Right ventricle myocardium inferior (tissue), 1 donor: ENCODE measurements at places on chromosomes 4 and X.

DNA sequence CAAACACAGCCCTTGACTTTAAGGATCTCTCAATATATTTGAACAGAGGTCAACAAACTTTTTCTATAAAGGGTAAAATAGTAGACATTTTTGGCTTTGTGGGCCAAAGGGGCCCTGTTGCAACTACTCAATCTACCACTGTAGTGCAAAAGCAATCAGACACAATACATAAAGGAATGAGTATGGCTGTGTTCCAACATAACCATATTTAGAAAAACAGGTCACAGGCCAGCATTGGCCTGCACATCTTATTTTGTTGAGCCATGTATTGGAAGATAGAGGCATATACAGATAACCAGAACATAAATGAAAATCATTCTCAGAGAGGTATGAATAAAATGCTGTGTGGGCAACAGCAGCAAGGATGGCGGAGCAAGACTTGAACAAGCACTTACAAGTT lies 49.8 kb downstream of the MID1 start:
- no peak for DNase-seq

- DNase-seq = no peak
These were observed 27.7 kb downstream of the MAML3 start for GRCh38 chr4:140126261-140126660.

DNA sequence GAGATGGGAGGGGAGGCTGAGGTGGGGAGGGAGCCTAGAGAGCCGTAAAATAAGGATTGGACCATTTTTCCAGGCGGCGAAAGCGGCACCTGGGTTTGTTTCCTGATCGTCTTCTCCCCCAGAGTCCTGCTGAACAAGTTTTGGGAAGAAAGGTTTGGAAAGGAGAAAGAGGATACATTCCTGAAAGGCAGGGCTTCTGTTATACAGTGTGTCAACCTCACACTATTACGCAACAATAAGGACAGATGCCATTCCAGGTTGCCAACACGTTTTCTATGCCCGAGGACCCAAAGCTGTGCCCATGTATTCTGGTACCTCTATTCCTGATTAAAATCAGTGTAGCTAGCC lies 658 bp downstream of the SCOC start:
- no peak for DNase-seq

GRCh38 chr4:36290641-36291040 lies 9.2 kb downstream of the DTHD1 start:
- DNase-seq = no peak

GRCh38 chrX:316351-317325 lies 2.0 kb downstream of the GTPBP6 start:
- peak; percentile 52 for DNase-seq

DNA sequence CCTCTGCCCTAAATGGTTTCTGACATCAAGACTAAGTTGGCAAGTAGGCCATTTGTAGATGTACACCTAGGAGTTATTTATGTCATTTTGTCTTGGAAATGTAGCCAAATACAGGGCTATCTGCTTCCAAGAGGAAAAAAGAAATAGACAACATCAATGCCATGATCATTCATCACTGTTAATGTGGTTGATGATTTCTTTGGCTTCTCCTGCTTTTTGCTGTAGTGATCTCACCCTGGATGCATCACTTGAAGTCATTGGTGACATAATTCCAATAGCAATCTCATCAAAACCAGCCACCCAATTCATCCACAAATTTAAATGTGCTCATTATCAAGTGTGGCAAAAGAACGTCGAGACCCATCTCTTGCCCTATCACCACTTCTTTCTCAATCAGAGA lies 222.6 kb upstream of the PPARGC1A start:
- no peak for DNase-seq

DNA sequence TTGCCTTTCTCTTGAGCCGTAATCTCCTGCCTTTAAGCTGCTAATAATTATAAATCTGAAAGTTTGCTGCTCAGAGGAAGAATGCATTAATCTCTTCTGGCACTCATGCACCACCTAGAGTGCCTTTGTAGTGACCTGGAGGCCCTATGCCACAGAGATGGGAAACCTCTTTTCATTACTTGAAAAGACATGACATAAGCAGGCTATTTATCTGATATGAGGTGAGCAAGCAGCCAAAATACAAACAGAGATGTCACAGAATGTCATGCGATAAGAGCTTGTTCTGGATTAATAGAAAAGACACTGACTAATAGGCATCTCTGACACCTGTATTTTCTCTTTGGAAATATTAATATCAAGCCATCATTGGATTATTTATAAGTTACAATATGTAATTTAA lies 42.3 kb downstream of the GABRB1 start:
- DNase-seq = no peak

GRCh38 chrX:13571136-13571535 lies 1.7 kb downstream of the EGFL6 start:
- DNase-seq = no peak

DNA sequence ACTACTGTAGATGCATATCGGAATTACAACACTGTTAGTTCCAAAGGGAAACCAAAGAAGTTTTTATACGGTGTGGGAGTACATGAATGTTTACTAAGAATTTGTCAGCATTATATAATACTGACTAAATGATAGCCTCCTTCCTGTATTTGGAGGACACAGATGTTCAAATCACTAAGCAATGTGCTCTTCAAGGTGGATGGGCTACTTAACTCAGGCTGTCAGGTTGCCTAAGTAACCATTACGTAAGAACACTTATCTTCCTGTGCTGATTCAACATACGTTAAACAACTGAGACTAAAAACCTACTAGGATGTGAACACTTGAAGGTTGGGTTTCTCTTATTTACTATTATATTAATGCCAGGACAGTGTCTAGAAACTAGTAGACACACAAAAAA lies 81.9 kb upstream of the HPGD start:
- DNase-seq = no peak

DNA sequence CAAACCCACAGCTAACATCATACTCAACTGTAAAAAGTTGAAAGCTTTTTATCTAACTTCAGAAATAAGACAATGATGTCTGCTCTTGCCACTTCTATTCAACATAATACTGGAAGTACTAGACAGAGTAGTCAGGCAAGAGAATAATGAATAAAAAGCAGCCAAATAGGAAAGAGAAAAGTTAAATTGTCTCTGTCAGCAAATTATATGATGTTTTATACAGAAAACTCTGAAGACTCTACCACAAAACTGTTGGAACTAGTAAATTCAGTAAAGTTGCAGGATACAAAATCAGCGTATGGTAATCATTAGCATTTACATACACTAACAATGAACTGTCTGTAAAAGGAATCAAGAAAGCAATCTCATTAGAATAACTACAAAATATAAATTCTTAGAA lies 752.9 kb upstream of the CT83 start:
- no peak for DNase-seq

DNA sequence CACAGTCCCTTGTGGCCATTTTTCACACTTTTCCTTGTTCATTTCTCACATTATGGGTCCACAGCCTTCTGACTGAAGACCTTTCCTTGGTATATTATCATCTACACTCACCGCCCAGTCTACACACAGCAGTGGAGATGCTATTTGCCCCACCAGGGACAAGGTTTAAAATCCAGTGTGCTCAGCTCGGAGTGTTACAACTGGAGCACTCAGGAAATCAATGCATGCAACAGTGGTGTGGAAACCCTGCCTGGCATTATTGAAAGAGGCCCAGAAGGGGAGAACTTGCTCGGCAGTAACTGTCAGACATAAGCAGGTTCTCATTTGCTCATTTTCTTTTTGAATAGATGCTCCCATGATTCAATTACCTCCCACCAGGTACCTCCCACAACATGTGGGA lies 340.9 kb downstream of the DHRSX start:
- no peak for DNase-seq

DNA sequence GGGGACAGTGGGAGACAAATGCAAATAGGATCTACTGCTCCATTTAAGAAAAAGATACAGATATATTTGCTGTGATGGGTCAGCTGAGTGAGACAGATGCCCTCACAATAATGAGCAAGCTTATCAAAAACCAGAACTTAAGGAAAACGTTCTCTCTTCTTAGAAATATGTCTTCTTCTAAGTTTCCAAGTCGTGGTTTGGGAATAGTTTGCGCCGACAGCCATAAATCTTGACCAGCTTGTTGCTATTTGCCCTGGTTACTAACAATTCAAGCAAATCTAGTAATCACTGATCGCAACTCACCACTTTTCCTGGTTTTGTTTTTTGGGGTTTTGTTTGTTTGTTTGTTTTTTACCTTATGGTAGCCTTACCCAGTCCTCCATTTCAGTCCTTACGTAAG lies 67.6 kb upstream of the GUCY1A1 start:
- no peak for DNase-seq

DNA sequence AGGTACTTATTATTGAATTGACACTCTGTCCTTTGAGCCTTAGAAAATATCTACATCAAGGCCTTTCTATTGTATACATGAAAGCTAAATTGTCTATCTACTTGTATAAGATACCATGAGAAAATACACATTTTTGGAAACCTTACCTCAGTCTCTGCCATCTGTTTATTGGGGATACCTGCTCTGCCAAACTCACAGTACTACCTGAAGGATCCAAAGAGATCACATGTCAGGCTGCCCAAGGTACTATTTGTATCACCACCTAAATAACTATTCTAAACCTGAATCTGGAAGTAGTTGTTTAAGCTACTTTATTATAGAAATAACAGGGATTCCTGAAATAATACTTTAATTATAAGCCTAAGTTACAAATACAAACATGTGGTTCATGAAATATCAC lies 126.2 kb downstream of the PALLD start:
- no peak for DNase-seq

GRCh38 chrX:77167993-77168392 lies 279.2 kb upstream of the FGF16 start:
- DNase-seq = no peak

GRCh38 chr4:169870507-169870906 lies 112.8 kb upstream of the HPF1 start:
- no peak for DNase-seq

GRCh38 chr4:85408301-85408700 lies 66.6 kb upstream of the ARHGAP24 start:
- no peak for DNase-seq

- no peak for DNase-seq
These were observed 103.6 kb downstream of the EMCN start for GRCh38 chr4:100414016-100414790.

DNA sequence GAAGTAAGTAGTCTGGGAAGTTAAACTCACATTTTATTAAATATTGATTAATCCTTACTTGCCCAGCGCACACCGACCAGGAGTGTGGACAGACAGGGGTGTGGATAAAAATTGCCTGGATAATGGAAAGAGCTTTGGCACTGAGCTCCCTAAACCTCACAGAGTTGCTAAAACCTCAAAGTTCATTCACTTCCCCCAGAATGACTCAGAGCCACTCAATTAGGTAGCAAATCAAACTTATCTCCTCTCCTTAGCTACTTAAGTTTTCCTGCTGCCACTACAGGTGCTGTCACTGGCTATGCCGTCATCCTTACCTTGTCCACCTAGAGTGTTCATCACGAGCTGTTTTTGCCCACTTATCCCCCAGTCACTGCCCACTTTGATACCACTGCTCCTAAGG lies 27.0 kb upstream of the MID1IP1 start:
- DNase-seq = no peak

GRCh38 chr4:4619821-4620220 lies 78.0 kb upstream of the STX18 start:
- DNase-seq = no peak

DNA sequence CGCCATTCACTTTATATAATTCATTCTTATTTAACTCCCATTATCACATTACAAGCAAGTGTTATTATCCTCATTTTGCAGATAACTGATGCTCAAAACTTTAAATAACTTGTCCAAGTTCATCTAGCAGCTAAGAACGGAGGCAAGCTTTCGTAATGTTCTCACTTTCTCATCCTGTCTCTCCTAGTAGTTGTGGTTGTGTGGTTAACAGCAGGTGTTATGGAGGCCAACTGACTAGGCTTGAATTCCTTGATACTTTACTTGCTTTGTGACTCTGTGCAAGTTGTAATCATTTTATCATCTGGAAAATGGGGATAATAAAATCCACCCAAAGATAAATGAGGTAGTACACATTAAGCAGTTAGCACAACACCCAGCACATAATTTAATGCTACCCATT lies 109.9 kb upstream of the PTPN13 start:
- no peak for DNase-seq

DNA sequence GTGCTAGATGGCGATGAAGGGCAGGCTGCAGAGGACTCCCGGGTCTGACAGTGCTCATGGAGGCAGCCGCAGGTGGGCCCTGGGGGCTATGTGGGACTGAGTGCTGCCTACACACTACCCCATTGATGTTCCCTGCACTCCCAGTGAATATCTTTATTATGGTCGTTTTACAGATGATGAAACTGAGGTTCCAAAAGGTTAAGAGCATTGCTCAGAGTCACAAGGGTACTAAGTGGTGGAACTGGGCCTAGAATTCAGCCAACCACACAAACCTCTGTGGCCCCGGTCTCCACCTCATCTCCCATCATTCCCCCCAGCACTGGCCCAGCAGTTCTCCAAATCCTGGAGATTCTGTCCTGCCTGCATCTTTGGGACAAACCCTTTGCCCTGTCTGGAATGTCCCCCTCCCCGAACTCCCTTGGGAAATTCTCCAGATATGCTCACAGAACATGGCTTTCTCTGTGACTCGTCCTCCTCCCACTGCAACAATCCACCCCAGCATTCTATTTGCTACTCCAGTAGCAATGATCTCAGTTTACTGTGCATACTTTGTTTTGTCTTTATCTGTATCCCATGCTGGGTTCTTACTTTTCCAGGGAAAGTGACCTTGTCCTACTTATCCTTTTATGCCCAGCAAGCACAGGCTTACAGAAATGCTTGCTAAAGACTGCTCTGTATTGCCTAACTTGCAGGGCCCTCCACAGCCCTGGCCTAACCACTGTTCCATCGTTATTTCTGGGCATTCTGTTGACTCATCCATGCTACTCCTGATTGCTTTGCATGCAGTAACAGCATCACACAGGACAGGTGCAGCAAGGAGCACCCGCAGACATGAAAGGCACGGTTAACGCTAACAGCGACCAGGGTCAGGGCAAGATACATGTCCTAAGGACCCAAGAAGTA lies 14.0 kb downstream of the PNMA6F start:
- DNase-seq = no peak

DNA sequence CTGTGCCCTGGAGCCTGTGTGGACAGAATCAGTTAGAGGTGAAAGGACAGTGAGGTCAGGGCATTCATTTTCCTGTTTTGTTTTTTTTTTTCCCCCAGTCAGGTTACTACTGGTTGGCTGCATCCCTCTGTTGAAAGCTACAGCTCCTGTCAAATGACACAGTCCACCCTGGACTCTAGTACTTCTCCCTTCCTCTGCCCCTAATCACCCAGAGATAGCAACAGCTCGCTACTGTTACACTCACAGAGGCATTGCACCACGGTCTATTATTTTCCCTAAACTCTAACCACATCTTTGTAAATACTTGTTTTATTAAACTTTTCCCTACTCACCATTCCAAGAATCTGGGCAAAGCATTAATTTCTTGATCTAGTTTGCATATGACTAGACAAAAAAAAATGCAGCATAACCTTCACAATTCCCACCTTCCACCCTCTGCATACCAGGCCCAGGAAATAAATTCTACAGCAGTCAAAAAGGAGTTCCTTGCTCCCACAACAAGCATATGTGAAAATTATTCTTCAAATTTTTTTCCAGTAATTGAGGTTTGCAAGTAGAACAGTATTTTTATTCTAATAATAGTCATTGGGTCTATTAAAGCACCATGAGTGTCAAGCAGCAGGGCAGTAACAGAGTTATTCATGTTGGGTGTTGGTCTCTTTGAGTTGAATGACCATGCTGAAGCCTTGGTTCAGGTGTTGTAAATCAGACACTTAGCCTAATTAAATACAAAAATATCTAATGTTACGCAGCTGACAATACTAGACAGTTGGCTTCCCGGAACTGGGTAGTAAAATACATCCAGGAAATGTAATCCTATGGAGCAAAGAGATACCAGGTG lies 329.2 kb downstream of the INPP4B start:
- no peak for DNase-seq
